Central memory CD8-positive, alpha-beta T cell (primary cell): ENCODE measurements at places on chromosomes 4 and X.

GRCh38 chr4:109826719-109827118, 1.1 kb upstream of the RRH start:
- no peak for DNase-seq
- peaks cover 5% of the 10 kb centered on the region for H3K4me1 ChIP-seq
- H3K36me3 ChIP-seq, result peaks cover 15% of the 10 kb centered on the region
- H3K27ac ChIP-seq, result no peak overlapping the region
- H3K4me3 ChIP-seq, result no peak overlapping the region
- H3K27me3 ChIP-seq, result no peaks in the 10 kb centered on the region

- H3K36me3 ChIP-seq, result no peaks in the 10 kb centered on the region
- H3K27me3 ChIP-seq, result no peaks in the 10 kb centered on the region
- no peak overlapping the region for H3K27ac ChIP-seq
- H3K4me1 ChIP-seq, result no peaks in the 10 kb centered on the region
- H3K4me3 ChIP-seq, result no peak overlapping the region
- DNase-seq, result no peak
Measured at GRCh38 chrX:11450354-11450753, 157.1 kb downstream of the AMELX start.

- H3K27ac ChIP-seq, result no peak overlapping the region
- H3K4me3 ChIP-seq, result no peak overlapping the region
- H3K36me3 ChIP-seq, result peaks cover 27% of the 10 kb centered on the region
- no peak for DNase-seq
Measured at GRCh38 chr4:36180206-36180605, 64.1 kb downstream of the ARAP2 start.

DNA sequence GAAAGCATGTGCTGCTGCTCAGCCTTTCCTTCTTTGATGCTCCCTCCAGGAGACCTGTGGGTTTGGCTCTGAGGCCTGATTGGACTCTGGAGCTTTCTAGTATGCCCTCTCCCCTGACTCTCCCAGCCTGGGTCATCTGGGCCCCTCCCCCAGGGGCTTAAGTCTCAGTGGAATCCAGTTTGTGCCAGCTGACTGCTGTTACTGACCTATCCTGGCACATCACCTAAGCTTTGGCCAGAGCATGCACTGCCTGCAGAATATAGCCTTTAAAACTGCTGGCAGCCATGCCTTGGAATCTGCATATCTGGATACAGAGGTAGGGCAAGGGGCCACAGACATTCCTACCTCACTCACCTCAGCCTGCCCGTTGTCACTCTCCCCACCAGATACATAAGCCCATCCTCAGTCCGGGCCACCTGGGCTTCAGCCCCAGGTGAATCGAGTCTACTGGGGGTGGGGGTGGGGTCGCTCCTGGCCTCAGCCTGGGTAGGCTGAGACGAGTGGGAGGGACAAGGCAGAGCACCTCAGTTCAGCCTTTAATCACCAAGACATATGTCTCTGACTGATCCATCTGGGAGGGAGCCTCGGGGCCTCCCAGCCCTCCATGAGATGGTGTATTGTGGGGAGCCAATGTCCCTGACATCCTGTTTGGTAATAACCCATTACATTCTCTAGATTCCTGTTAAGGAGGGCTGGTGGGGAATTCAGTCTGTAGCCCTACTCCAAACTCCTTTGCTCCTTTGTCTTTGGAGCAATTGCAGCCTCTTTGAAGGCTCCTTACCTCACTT, 61.2 kb downstream of the STARD8 start:
- H3K4me1 ChIP-seq, result no peaks in the 10 kb centered on the region
- H3K4me3 ChIP-seq, result no peak overlapping the region
- H3K27me3 ChIP-seq, result no peaks in the 10 kb centered on the region
- H3K36me3 ChIP-seq, result no peaks in the 10 kb centered on the region

DNA sequence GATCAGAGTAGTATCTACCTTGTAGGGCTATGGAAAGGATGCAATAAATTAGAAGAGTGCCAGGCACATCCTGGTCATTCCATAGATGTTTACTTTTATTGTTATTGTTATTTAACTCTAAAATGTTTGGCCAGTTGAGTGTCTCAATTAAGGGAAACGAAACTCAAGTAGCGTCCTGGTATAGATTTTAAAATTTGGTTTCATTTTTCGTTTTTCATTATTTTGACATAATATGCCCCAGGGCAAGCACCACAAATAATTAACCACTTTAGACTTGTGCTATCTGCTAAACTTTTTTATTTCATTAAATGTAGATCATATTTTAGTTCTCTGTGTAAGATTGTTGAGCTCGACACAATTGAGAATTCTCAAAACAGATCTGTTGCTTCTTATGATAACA, 179.7 kb upstream of the PRPS2 start:
- no peak overlapping the region for H3K27ac ChIP-seq
- peaks cover 9% of the 10 kb centered on the region for H3K27me3 ChIP-seq
- no peaks in the 10 kb centered on the region for H3K36me3 ChIP-seq
- H3K4me3 ChIP-seq, result no peak overlapping the region
- no peak for DNase-seq

- no peaks in the 10 kb centered on the region for H3K27me3 ChIP-seq
- peaks cover 2% of the 10 kb centered on the region for H3K36me3 ChIP-seq
- no peaks in the 10 kb centered on the region for H3K4me1 ChIP-seq
- DNase-seq, result no peak
- H3K4me3 ChIP-seq, result no peak overlapping the region
Measured at GRCh38 chr4:102285831-102286230, 59.5 kb downstream of the SLC39A8 start.

DNA sequence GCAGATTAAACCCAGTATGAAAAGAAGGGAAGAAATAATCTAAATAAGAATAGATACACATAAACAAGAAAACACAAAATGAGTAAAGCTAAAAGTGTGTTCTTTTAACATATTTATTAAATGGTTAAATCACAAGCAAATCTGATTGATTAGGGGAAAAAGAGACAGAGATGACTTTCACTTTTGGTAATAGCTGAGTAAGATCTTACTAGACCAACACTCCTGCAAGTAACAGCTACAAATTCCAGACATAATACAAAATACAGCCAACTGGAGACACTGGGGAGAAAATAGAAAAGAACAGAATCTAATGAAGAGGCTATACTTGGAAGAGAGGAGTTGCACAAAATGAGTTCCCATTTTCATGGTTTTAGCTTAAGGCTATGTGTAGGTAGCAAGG, 33.5 kb downstream of the OR13H1 start:
- no peak overlapping the region for H3K27ac ChIP-seq
- H3K36me3 ChIP-seq, result no peaks in the 10 kb centered on the region
- H3K4me1 ChIP-seq, result no peaks in the 10 kb centered on the region
- H3K27me3 ChIP-seq, result no peaks in the 10 kb centered on the region
- DNase-seq, result no peak
- H3K4me3 ChIP-seq, result no peak overlapping the region

- H3K27me3 ChIP-seq, result peaks cover 61% of the 10 kb centered on the region
- no peaks in the 10 kb centered on the region for H3K36me3 ChIP-seq
- H3K27ac ChIP-seq, result no peak overlapping the region
- H3K4me3 ChIP-seq, result no peak overlapping the region
- DNase-seq, result no peak
Measured at GRCh38 chr4:42119886-42120285, 32.6 kb downstream of the BEND4 start.

- no peaks in the 10 kb centered on the region for H3K36me3 ChIP-seq
- H3K27ac ChIP-seq, result no peak overlapping the region
- H3K4me3 ChIP-seq, result no peak overlapping the region
- H3K4me1 ChIP-seq, result no peaks in the 10 kb centered on the region
- peaks cover 13% of the 10 kb centered on the region for H3K27me3 ChIP-seq
Measured at GRCh38 chr4:185998791-185999190, 70.2 kb upstream of the TLR3 start.

DNA sequence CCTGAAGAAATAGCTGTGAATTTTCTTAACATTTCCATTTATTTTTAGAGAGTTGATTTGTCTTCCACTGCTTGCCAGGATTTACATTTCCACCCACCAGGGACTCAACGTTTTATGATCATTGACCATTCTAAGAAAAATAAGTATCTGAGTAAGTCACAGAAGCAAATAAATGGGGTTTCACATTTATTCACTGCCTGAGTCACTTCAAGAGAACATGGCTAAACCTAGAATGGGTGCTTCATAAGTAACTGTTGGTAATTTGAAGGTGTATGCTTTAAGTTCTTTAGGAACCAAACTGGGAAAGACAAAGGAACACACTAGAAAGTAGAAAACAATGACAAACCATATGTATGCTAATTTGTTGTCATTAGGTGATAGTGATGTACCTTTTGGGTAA, 43.2 kb upstream of the GRIA3 start:
- H3K36me3 ChIP-seq, result no peaks in the 10 kb centered on the region
- no peak for DNase-seq
- no peak overlapping the region for H3K4me3 ChIP-seq
- H3K4me1 ChIP-seq, result no peaks in the 10 kb centered on the region
- H3K27me3 ChIP-seq, result no peaks in the 10 kb centered on the region
- no peak overlapping the region for H3K27ac ChIP-seq

GRCh38 chr4:108068442-108068841, 78.8 kb downstream of the HADH start:
- no peak overlapping the region for H3K4me3 ChIP-seq
- H3K4me1 ChIP-seq, result peaks cover 13% of the 10 kb centered on the region
- no peak overlapping the region for H3K27ac ChIP-seq
- H3K27me3 ChIP-seq, result peaks cover 22% of the 10 kb centered on the region

- peaks cover 10% of the 10 kb centered on the region for H3K27me3 ChIP-seq
- H3K4me3 ChIP-seq, result no peak overlapping the region
- H3K27ac ChIP-seq, result no peak overlapping the region
- no peaks in the 10 kb centered on the region for H3K36me3 ChIP-seq
Measured at GRCh38 chrX:39253551-39253950, 452.3 kb downstream of the MID1IP1 start.

DNA sequence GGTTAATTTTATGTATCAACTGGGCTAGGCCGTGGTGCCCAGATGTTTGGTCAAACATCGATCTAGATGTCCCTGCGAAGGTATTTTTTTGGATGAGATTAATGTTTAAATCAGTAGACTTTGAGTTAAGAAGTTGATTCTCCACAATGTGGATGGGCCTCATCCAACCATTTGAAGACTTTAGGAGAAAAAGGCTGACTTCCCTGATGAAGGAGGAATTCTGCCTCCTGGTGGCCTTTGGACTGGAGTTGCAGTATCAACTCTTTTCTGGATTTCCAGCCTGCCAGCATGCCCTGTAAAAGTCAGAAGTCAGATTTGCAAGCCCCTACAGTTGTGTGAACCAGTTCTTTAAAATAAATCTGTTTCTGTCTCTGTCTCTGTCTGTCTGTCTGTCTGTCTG, 91.4 kb downstream of the STK32B start:
- no peak overlapping the region for H3K4me3 ChIP-seq
- no peak overlapping the region for H3K27ac ChIP-seq

DNA sequence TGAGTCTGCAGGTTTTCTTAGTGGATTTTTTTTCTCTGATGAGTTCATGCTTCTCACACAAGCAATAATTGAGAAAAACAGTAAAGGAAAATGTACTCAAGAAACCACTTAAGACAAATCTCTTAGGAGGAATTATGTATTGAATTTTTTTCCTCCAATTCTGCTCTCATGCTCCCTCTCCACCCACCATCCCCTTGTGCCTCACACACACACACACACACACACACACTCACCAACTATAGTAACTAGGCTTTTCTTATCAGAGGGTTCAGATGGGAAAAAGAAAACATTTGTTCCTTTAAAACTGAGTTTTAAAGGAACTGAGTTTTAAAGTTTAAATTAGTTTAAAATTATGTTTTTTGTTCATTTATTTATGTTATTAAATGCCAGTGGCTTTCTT, 47.0 kb upstream of the ANXA10 start:
- no peaks in the 10 kb centered on the region for H3K27me3 ChIP-seq
- no peaks in the 10 kb centered on the region for H3K4me1 ChIP-seq
- no peak overlapping the region for H3K27ac ChIP-seq
- H3K4me3 ChIP-seq, result no peak overlapping the region
- peaks cover 2% of the 10 kb centered on the region for H3K36me3 ChIP-seq

DNA sequence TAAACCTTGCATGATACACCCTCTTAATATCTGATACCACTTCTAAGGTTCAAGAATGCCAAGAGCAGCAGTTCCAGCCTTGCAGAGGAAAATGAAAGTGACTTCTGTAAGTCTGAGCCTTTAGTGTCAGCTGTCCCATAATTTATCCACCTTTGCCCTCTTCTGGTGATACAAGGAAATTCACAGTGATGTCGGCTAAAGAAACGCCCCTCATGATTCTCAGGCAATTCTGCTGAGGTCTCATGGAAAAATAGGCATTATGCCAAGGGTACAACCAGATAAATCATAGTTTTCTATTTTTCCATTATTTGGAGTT, 172.2 kb upstream of the CXCL13 start:
- H3K36me3 ChIP-seq, result no peaks in the 10 kb centered on the region
- H3K4me3 ChIP-seq, result no peak overlapping the region
- no peak for DNase-seq
- no peaks in the 10 kb centered on the region for H3K27me3 ChIP-seq
- H3K4me1 ChIP-seq, result no peaks in the 10 kb centered on the region

GRCh38 chr4:170389411-170389810, 299.7 kb upstream of the AADAT start:
- no peaks in the 10 kb centered on the region for H3K4me1 ChIP-seq
- no peak overlapping the region for H3K27ac ChIP-seq
- no peaks in the 10 kb centered on the region for H3K27me3 ChIP-seq
- peaks cover 2% of the 10 kb centered on the region for H3K36me3 ChIP-seq
- DNase-seq, result no peak

GRCh38 chr4:111066447-111066846, 443.6 kb upstream of the PITX2 start:
- no peaks in the 10 kb centered on the region for H3K27me3 ChIP-seq
- no peaks in the 10 kb centered on the region for H3K4me1 ChIP-seq
- H3K27ac ChIP-seq, result no peak overlapping the region
- peaks cover 2% of the 10 kb centered on the region for H3K36me3 ChIP-seq
- no peak overlapping the region for H3K4me3 ChIP-seq

- peaks cover 13% of the 10 kb centered on the region for H3K36me3 ChIP-seq
- no peak overlapping the region for H3K27ac ChIP-seq
- no peaks in the 10 kb centered on the region for H3K27me3 ChIP-seq
- H3K4me1 ChIP-seq, result peaks cover 46% of the 10 kb centered on the region
Measured at GRCh38 chr4:39712819-39713607, 15.1 kb downstream of the UBE2K start.

- DNase-seq, result no peak
- no peaks in the 10 kb centered on the region for H3K4me1 ChIP-seq
Measured at GRCh38 chr4:103308248-103308561, 110.1 kb upstream of the CENPE start.

- peaks cover 21% of the 10 kb centered on the region for H3K27me3 ChIP-seq
- no peak overlapping the region for H3K4me3 ChIP-seq
- no peaks in the 10 kb centered on the region for H3K36me3 ChIP-seq
- no peaks in the 10 kb centered on the region for H3K4me1 ChIP-seq
- no peak overlapping the region for H3K27ac ChIP-seq
Measured at GRCh38 chr4:140223056-140223810, 69.2 kb upstream of the MAML3 start.

DNA sequence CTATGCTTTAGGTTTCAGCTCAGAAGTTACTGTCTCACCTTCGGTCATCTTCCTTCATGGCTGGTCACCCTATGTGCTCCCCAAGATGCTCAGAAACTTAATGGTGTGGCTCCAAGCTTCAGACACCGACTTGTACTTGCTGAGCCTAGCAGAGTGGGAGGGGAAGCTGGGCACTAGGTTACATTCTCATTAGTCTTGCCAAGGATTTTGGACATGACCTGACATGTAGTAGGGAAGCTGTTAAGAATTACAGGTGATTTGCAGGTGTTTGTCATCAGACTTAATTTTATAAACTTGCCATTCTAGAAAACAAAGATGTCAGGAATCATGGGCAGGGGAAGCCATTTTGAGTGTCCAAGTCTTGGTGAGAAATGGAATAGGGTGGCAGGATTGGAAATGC, 72.4 kb downstream of the CCNG2 start:
- H3K4me3 ChIP-seq, result no peak overlapping the region
- no peaks in the 10 kb centered on the region for H3K4me1 ChIP-seq
- peaks cover 23% of the 10 kb centered on the region for H3K27me3 ChIP-seq

- H3K36me3 ChIP-seq, result no peaks in the 10 kb centered on the region
- H3K27me3 ChIP-seq, result no peaks in the 10 kb centered on the region
- DNase-seq, result no peak
- no peak overlapping the region for H3K4me3 ChIP-seq
- H3K27ac ChIP-seq, result no peak overlapping the region
Measured at GRCh38 chrX:76919761-76920160, 492.3 kb downstream of the MAGEE1 start.

- H3K4me1 ChIP-seq, result no peaks in the 10 kb centered on the region
Measured at GRCh38 chr4:168744021-168744420, 247.2 kb downstream of the PALLD start.
